ENCODE measurements at places on chromosomes 5 and 9.

GRCh38 chr5:56987171-56987570 is 35.2 kb upstream of the MIER3 start:
- no peak for DNase-seq

- DNase-seq: no peak
Measured at GRCh38 chr5:149062371-149063016, 368 bp downstream of the SH3TC2 start.

GRCh38 chr5:111432883-111433536 is 79.3 kb downstream of the STARD4 start:
- DNase-seq: no peak

GRCh38 chr9:34253460-34253837 is 74.6 kb downstream of the UBAP1 start:
- DNase-seq: no peak

DNA sequence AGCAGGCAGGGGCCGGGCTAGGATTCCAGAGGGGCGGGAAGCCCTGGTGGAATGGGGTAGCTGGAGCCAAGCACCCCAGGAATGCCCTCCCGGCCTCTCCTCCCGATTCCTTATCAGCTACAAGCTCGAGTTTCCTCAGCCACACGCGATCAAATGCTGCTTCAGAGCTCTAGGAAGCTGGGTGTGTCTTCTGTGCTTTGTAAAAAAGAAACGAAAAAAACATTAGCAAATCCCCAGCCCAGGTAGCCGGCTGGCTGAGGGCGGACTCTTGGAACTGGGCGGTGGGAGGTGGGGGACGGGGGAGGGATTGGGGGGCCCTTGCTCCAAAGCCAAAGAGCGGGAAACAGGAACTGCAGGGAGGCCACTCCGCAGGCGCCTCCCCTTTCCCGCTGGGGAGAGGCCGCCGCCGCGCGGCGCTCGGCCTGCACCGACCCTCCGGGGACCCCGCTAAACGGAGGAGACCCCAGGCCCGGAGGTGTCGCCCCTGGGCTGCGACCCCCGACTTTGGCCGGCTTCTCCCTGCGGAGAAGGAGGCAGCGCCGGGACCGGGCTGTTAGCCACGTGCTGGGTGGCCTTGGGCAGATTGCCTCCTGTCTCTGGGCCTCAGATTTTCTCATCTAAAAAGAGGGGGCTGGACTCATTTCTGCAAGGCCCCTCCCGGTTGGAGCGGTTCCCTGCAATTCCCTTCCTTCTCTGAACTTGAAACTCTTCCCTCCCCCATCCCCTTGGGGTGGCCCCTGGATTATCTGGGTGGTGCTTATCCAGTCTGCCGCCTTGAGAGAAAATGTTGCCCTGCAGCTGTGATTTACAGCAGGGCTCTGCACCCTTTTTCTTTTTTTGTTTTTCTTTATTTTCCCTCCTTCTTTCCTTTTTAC is 40.9 kb upstream of the FABP6 start:
- no peak for DNase-seq

GRCh38 chr5:88758184-88758583 is 124.8 kb downstream of the MEF2C start:
- DNase-seq: no peak

DNA sequence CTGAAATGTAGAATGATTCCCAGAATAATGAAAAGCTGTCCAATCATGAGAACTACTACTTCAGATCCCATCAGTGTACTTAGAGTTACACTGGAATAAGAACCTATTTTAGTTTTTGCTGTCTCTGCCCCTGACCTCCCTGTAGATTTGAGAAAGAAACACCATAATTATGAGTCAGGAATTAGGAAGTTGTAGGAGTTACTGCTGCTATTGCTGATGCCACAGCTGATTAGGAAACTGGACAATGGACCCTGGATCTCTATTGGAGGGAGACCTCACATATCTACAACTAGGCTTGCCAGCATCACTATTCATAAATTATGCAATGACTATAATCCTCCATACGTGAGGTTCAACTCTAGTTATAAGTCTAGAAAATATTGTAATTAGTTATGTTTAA is 48.8 kb upstream of the EDIL3 start:
- DNase-seq: no peak

DNA sequence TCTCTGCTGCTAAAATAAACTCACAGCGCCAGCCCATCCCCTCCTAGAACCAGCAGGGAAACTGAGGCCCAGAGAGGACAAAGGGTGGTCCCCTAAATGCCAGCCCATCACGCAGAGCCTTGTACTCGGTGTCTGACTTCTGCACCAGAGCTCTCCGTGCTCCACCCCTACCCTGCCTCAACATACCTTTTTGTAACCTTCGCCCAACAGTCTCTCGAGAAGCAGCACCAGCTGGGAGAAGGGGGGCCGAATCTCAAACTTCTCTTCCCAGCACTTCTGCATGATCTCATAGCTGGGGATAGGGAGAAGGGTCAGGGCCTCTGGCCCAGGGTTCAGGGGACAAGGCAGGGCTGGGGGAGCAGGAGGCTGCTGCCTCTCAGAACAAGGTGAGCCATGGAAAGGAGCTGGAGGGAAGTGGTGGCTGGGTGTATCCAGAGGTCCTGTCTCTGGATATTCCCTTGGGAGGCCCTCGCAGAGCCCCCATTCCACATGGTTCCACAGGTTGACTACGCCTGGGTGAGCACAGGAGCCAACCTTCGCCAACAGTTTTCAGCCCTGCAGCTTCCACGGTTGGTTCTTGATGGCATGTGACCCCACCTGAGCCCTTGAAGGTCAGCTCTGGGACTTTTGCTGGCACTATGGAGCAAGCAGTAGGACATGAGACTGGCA is 32.3 kb upstream of the CSF1R start:
- DNase-seq: no peak

DNA sequence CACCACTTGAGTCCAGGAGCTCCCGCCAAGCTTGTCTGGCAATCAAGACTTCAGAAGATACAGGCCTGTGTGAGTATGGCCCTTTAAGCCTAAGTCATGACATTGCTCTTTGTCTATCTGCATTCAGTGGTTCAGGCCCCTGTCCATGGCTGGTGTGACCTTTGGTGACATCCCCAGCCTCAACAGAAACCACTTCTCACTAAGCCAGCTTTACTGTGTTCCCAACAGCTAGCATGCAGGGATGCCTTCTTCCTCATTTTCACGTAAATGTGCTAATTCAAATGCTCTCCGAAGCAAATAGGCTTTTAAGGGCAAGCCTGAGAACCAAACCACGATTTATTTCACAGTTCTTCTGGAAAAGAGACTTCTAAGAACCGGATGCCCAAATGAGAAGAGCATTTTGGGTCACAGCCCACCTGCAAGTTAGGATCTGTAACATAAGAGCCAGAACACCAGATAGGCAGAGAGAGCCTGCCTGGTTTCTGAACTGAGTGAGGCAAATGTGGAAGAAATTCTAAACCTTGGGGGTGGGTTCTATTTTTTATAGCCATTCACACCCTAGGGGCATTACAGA is 14.9 kb downstream of the CD180 start:
- DNase-seq: no peak

DNA sequence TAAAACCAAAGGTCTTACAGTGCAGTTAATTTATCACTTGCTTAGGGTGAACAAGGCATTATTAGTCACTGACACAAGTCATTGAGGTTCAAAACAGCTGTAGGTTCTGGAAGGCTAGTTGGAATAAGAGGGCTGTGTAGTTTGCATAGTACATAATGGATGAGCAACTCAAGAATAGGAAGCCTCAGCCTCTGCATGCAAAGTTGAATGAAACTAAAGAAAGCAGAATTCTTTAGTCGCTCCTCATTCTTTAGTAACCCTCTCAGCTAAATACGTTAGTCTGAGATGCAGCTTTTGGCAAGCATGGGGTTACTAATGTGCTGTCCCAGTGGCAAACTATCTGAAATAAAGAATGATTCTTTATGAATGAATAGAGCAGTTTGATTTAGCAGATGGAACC is 74.2 kb downstream of the ADGRV1 start:
- no peak for DNase-seq

DNA sequence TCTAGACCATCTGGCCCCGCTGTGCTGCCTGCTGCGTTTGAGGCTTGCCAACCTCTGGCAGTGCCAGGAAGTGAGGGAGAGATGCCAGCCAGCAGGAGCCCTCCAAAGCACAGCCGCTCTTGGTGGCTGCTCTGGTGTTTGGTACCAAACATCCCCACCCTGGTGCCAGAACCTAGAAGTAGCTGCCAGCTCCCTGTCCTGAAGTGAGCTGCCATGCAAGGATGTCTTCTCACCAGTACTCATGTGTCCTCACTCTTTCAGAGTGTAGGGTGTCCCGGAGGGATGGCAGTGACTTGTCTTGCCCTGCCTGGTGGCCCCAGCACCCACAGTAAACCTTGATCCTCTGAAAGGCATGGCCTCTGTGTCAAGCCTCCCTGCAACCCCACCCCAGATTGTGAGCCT is 43.4 kb downstream of the AMBP start:
- DNase-seq: no peak

GRCh38 chr5:143685246-143685815 is 126.6 kb upstream of the HMHB1 start:
- DNase-seq: no peak

GRCh38 chr9:20619487-20620200 is 2.7 kb downstream of the MLLT3 start:
- DNase-seq: no peak

DNA sequence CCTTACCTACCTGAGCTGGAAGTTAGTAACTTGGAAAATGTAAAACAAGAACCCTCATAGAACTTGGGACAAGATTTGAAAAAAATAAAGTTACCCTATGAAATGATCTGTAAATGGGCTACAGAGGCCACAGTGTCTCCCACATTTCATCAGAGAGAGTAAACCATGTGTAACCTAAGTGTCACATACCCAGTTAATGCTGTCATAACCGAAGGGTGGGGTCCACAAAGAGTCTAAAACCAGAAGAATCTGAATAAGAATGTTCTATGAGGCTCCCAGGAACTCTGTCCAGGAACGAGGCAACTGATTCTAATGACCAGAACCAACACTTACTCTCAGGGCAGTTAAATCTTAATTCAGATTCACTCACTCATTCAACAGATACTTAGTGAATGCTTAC is 1.0 kb upstream of the FAM13B start:
- DNase-seq: no peak

GRCh38 chr5:139402561-139403158 is 1.2 kb downstream of the SPATA24 start:
- DNase-seq: no peak

DNA sequence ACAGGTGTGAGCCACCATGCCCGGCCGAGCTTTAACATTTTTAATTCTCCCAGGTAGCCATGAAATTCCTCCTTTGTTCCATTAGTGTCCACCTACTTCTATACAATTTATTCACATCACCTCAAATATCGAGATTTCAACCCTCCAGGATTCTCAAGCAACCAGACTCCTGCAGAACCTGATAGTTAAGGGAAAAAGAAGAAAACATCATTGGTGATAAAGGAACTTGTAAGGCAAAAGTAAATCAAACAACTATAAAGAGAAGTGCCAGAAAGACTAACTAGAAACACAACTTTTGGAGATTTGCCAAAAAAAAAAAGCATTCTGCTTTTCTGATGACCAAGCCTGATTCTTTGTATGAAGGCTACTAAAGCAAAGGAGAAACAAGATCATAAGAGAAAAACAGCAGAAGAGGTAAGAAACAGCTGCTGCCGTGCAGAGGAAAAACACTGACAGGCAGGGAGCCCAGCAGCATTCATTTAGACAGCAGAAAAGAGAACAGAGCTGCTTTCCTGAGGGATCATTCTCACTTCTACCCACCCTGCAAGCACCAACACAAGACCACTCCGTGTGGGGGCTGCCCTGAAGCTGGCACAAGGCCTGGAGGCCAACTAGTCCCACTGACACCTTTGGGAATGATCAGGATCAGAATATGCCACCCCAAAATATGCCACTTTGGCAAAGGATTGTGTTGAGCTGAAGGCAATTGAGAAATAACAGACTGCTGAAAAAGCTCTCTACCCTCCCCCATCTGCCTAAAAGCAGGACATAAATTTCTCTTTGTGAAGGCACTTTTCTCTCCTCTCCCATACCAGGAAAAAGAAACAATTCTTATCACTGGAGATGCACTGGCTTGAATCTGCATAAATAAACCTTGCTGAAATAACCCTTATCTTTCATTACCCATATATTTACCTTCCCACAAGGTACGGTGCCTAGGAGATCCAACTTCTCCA is 75.1 kb downstream of the ALDH7A1 start:
- no peak for DNase-seq
